KG1 (cell line): ENCODE measurements at places on chromosomes 3 and 15.
A peak's percentile ranks its signal among the peaks of the same experiment; 100 is the strongest.

DNA sequence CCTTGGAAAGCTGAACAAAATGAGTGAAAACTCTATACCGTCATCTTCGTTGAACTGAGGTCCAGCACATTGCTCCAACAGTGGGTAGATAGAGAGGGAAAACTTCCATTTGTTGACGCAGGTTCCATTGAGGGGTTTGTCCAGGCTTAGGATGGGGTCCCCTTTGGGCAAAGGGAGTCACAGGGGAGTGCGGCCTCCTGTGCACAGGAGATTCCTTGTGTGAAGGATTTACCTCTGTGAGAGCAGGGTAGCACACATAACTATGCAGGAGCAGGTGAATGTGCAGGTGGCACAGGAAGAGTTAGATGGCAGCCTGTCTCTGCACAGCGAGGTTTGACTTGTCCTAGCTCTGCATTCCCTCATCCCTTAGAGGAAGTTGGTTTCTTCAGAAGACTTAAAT is 139.3 kb downstream of the SNRPN start:
- DNase-seq: no peak

DNA sequence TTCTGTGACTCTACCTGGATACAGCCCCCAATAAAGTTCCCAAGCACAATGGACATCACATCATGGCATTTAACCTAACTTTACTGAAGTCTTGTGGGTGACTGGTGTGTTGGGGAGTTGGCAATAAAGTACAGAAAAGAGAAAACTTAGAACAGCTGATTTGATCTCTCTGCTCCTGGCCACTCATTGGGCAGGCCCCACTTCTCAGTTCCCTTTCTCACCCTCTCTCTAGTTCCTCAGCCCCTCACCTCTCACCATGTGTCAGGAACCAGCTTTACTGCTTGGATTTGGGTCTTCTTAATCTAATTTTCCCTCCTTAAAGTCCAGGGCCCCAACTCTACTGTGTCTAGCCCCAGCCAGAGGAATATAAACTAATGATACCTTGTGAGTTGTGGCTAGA is 713 bp upstream of the MUC13 start:
- DNase-seq: no peak

DNA sequence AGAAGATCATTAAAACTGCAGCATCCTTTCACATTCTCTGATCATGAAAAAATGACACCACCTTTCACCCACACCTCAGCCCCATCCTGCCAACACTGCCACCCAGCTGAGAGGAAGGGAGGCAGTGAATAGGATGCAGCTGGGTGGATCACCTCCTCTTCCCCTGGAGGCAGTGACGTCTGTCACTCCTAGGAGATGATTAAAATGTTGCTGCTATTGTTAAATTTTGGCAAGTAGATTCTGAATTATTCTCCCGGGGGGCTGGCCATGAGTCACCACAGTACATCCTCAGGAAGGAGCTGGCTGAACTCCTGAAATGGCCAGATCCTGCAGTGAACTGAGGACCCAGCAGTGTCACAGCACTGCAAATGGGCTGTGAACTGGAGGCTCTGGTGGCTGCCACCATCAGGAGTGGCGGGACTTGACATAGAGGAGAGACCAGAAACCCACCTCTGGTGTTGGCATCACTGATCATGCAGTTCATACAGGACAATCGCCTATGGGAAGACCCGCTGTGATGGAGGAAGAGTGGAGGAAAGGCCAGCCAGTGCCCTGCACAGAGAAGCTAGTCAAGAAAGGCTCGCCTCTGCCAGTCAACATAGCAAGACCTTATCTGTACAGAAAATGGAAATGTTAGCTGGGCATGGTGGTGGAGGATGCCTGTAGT is 199.1 kb downstream of the FAM43A start:
- no peak for DNase-seq

DNA sequence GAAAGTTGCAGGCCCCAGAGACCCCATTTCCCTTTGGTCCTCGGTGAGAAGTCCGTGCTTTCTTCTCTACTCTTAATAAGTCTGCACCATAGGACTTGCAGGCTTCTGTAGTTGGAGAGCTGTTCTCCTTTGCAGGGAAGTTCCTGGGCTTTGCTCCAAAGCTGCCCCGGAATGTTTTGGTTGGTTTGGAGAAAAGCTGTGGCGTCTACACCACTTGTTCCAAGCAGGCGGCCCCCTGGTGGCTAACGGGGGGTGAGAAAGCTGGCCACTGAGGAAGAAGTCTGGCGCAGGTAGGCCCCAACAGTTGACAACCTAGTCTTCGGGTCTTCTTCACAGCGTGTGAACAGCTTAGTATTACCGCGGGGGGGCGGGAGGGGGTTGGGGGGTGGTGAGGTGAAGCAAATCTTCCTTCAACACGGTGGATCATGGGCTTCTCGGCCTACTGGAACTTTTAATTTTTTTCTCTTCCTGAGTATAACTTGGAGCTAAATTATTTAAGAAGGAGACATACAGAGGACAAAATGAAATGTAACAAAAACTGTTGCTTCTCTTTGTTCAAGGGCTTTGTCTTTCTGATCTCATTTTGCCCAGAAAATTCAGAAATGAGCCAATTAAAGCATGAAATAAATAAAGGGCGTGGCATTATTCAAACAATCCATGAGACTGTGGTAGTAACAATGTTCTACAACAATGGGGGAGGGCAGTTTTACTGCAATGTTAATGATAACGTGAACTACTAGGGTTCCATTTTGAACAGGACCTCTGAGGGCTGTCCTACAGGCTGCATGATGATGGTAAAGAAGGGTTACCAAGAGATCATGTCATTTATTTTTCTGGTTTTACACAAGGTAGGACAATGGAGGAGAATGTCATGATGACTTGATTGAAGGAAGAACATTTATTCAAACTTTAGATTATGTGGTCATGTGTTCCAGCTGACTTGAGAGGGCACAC is 2.2 kb upstream of the THRB start:
- DNase-seq: no peak

- no peak for DNase-seq
These were observed 180.4 kb upstream of the COL8A1 start for GRCh38 chr3:99458013-99458412.

DNA sequence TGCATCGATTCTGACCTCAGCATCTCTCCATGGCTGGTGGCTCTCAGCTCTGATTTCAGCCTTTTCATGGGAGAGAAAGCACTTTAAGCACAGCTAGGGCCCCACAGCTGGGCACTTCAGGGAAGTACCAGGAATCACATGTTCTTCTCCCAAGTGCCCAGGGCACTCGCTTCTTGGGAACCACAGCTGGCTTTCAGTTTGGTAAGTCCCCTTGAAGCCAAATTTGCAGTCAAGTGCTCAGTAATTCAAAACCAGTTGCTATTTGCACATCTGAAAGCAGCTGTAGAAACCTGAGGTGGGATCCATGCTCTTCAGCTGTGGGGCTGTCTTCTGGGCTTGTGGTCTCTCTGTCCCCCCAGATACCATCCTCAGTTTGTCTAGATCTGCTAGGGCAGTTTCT is 12.8 kb downstream of the GABRA5 start:
- DNase-seq: no peak

DNA sequence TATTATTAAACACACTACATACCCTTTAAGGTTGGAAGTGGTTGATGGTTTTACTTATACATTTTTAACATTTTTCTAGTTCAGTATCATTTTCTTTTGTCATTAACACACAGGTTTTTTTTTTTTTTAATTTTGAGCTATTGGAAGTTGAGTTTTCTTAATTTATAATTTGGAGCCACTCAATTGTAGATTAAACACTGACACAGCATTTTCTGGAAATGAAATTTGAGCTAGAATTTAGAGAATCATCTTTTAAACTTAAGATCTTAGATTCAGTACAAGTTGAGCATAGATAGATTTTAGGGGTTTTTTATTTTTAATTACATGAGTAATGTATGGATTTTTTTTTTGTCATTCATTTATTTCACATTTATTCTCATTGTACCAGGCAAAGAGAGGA is 35.0 kb downstream of the RASA2 start:
- no peak for DNase-seq

DNA sequence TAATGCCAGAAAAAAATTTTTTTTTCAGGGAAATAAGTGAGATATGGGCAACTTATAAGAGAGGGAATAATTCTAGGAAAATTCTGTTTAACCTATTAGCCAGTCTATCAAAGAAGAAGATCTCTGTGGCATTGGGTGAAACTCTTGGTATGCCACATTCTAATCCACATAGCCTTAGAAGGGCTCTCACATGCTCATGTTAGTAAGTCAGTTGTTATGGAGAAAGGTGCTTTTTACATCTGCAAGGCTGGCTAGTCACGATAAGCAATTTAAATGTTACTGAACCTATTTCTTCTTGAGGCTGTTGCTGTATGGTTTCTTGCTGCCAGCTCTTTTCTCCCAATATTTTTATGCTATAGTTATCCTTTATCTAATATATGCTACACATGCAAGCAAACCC is 89.9 kb upstream of the MAGI1 start:
- DNase-seq: no peak

DNA sequence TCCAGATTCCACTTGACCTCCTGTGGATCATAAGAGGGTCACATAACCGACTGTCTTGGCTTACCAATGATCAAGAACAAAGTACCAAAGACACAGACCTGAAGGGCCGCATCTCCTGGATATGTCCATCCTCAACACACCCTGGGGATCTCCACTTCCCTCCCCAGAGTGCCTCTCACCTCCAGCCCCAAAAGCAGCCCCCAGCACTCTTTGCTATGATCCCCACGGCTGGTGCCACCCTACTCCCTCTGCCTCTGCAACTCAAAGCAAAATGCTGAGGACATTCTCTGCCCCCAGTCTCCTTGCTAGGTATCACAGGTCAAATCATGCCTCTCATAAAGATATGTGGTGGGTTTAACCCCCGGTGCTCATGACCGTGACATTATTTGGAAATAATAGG is 32.7 kb downstream of the SLCO2A1 start:
- DNase-seq: no peak

GRCh38 chr3:143287403-143287802 is 167.8 kb downstream of the CHST2 start:
- no peak for DNase-seq

DNA sequence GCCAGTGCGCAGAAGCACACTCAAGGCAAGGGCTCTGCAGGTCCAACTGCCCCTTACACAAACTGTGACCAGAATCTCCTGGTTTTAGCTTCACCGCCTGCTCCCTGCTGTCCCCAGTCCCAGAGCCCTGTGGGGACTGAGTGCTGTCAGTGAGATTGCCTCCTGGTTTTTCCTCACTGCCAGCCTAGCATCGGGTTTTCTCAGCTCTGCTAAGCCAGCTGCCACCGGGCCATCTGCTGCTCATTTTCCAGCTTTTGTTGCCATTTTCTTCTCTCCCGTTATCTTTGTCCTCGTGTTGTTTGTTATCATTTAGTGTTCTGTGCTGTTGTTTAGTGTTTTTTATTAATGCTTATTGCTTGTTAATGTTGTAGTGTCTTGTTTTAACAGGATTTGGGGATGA is 79.5 kb upstream of the BLM start:
- no peak for DNase-seq

DNA sequence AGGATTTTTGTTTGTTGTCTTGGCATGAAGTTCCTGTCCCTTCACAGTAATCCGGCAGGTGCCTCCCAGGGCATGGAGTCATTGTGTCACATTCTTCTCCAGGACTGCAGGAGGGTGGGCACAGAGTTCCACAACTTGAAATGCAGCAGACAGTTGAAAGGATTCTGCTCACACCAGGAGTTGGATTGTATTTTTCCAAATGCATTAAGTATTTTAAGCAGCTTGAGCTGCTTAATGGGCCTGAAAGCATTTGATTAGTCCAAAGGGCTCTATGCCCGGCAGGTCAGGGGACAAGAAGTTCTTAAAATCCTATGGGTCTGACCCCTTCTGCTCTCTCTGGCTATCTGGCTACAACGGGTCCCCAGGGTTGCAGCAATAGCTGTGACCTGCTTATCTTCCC is 92.9 kb downstream of the APBA2 start:
- DNase-seq: no peak

GRCh38 chr15:88529021-88529630 is 17.4 kb downstream of the DET1 start:
- no peak for DNase-seq

DNA sequence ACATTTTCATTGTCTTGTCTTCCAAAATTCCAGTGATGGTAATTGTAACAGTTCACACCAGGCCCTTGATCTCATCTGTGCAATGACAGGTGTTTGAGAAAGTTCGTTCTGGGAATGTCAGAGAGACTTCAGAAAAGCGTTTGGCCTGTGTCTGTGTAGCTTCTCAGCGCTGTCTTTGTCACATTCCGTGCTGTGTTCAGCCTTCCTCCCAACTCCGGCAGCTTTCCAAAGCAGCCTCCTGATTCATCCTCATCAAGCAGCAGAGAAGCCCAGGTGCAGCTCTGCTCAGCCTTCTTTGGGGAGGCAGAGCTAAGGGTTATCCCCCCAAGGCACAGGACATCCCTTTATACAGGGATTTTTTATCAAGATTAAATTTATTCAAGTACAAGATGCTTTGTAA is 494.0 kb upstream of the SUCLG2 start:
- no peak for DNase-seq

DNA sequence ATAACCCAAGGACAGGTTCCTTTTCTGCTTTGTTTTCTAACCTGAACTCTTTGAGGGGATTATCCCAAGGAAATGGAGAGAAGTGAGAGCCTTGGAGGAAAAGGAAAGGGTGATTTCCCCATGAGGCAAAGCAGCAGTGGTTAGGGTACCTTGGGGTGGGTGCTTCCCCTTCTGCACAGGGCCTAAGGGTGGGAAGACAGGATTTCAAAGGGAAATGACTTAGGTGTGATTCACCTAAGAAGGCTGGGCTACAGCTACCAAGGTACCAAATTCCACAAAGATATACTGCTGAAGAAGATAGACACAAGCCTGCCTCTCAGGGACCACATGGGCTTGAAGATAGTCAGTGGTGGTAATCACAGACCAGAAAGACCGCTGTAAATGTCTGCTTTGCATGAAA is 325.3 kb upstream of the DPH6 start:
- DNase-seq: no peak

- DNase-seq: no peak
These were observed 613.6 kb downstream of the CADM2 start for GRCh38 chr3:85572426-85572825.

- no peak for DNase-seq
These were observed 33.2 kb upstream of the TSPAN3 start for GRCh38 chr15:77104155-77104554.

- DNase-seq: no peak
These were observed 13.8 kb upstream of the PPP4R2 start for GRCh38 chr3:72982609-72983366.

DNA sequence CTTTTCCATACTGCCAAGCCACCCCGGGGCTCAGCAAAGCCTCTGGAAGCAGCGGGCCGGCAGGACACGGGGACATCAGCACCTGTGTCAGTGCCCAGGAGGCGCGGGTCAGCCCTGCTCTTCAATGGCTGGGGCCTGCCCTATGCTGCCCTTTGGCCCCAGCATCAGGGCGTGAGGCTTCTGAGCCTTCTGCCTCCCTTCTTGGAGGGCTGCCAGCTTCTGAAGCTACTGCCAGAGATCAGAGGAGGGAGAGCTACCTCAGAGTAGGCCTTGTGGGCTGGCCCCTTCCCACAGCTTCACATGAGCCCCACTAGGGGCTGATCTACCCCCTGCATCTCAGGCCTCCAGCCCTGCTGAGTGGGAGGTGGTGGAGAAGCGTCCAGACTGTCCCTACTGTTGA is 13.0 kb upstream of the TMEM115 start:
- DNase-seq: peak; percentile 29

DNA sequence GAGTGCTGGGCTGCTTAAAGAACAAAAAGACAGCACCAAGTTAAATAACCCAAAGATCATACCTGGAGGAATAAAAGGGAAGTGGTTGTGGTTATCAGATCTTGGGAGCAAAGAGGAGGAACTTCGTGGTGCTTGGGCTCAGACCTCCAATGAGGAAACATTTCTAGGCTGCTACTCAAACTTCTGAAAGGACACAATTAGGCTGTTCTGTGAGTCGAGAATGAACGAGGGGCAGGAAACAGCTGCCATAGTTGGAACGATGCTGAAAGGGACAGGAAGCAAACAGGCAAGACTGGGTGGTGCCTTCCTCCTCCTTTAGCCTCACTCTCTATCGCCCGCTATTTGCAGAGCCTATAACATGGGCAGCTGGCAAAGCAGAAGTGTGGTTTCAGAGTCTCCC is 276.3 kb upstream of the ARRDC4 start:
- DNase-seq: no peak
